SW 1271 (cell line): ENCODE measurements at places on chromosomes 1 and 21.

DNA sequence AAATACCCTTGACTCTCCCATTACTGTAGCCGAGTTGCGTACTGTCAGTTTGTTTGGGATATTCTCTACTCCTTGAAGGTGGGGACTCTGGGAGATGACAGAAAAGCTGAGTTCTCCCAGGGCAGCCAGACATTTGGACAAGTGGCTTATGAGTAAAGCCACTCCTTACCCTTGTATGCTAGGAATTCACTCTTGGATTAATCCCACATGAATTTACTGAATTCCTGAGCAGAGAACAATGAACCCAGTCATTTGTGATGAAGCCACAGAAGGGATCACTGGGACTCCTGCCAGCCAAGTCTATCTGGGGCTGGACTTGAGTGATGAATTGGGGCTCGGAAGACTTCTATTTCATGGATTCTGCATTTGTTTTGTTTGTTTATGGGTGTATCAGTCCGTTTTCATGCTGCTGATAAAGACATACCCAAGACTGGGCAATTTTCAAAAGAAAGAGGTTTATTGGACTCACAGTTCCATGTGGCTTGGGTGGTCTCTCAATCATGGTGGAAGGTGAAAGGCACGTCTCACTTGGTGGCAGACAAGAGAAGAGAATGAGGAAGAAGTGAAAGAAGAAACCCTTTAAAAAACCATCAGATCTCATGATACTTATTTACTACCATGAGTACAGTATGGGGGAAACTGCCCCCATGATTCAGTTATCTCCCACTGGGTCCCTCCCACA, 25.1 kb downstream of the C1orf116 start:
- DNase-seq = peak; percentile 38

GRCh38 chr1:157893686-157894085, 52.1 kb upstream of the CD5L start:
- no peak for DNase-seq

GRCh38 chr1:6108937-6109614, 63.4 kb downstream of the KCNAB2 start:
- DNase-seq = peak; percentile 25

DNA sequence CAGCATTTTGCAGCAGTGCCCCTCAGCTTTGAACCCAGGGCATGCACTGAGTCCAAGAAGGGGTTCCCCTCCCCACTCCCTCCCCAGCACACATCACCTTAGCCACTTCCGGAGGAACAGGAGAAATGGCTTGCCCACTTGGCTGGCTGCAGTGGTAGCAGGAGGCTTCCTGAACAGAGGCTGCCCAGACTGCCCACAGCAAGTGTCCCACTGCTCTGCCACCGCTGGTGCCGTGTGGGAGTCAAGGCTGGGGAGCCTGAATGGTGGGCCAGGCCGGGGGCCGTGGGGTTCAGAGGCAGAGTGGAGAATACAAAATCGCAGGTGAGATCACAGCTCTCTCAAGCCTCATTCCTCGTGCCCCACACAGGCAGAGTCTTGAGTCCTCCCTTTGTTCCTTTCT, 34.5 kb downstream of the CD247 start:
- DNase-seq = no peak

DNA sequence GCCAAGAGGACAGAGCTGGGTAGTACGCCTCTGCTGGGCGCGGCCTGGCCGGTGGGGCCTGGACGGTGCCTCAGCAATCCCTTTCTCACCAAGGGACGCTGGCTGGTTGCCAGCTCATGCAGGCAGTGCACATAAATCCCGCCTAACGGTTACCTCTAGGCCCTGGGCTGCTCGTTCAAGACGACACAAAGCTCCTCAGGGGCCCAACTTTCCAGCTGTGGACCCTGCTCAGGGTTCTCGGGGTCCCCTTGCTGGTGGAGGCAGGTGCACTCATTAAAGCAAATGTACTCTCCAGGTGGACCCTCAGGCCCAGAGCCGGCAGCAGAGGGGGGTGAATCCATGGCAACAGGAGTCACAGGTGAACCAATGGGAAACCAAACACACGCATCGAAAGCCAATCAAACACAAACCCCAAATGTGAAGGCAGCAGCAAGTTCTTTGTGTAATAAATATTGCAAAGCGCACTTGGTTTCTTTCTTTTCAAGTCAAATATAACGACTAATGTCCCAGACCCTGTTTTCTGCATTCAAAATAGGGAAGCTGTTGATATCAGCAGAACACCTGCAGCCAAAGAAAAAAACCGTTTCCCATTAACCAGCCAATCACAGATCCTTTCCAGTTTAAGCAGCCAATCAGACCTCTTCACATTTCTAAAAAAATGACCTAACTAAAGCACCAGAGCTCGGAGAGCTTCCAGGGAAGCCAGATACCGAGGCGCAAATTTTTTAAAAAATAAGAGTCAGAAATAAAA, 26.1 kb upstream of the CLSTN1 start:
- DNase-seq = no peak

DNA sequence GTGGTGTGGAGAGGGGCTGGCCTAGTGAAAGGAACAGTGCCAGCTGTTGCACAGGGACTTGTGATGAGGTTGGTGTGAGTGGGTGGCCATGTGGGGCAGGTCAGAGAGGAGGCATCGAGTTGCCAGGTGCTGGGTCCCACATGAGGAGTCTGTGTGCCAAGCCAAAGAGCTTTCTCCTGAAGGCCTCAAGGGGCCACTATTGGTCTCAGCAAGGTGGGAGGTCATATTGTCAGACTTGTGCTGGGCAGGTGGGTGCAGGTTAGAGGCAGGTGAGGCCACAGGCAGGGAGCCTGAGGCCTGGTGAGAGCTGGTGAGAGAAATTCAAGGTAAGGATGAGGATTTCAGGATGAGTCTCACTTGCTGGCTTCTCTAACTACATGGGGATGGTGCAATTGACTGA, 256.8 kb downstream of the DISC1 start:
- DNase-seq = no peak

GRCh38 chr1:67570486-67571143, 114.4 kb upstream of the GADD45A start:
- DNase-seq = peak; percentile 69

GRCh38 chr1:177620636-177621190, 349.1 kb downstream of the SEC16B start:
- DNase-seq = no peak
